Frontal cortex (tissue), 4 donors: ENCODE measurements at places on chromosomes 2 and 18.

- no peak for DNase-seq
Measured at GRCh38 chr18:22831441-22831904, 101.7 kb upstream of the RBBP8 start.

GRCh38 chr2:47048801-47049480 is 106.2 kb downstream of the STPG4 start:
- DNase-seq = no peak

GRCh38 chr2:25829828-25830227 is 48.5 kb downstream of the ASXL2 start:
- no peak for DNase-seq

- DNase-seq = no peak
Measured at GRCh38 chr2:112682101-112682500, 36.4 kb downstream of the SLC20A1 start.

GRCh38 chr2:43391201-43391877 is 164.9 kb upstream of the ZFP36L2 start:
- no peak for DNase-seq

GRCh38 chr18:4119813-4120212 is 335.3 kb downstream of the DLGAP1 start:
- DNase-seq = no peak

DNA sequence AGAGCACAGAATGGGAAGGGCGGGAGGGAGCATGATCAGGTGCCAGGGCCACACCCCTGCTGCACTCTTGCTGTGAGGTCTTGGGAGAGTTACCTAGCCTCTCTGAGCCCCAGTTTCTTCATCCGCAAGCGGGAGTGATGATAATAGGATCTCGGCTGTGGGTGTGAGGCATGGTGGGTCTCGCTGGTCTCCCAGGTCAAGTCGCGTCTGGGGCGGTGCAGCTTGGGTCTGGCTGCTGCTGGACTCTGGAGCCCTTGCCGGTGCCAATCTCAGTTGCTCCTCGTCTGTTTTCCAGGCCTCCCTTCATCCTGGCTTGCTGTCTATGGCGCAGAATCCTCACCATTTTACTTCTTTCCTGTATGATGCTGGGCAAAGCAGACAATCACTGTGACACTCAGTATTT is 130.3 kb upstream of the RAB12 start:
- no peak for DNase-seq

- DNase-seq = no peak
Measured at GRCh38 chr2:158315803-158316414, 140.6 kb downstream of the CCDC148 start.

DNA sequence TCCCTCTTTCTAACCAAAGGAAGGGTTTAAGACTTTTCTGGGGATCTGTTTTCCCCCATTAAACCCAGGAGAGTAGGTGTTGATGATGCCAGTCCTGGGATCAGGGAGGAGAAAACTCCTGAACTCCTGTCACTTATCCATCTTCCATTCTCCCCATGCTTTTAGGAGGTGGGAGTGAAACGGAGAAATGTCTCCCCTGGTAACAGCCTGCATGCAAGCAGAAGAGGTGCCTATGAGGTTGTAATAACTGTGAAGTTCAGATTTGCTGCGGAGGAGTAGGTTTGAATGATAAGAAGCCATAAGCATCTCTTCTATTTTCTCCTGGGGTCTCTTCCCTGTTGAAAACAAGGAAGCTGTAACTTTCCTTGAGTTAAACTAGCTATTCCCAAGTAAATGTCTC is 150.8 kb downstream of the SLC4A3 start:
- DNase-seq = no peak

- DNase-seq = no peak
Measured at GRCh38 chr2:128545085-128545484, 226.4 kb upstream of the HS6ST1 start.

DNA sequence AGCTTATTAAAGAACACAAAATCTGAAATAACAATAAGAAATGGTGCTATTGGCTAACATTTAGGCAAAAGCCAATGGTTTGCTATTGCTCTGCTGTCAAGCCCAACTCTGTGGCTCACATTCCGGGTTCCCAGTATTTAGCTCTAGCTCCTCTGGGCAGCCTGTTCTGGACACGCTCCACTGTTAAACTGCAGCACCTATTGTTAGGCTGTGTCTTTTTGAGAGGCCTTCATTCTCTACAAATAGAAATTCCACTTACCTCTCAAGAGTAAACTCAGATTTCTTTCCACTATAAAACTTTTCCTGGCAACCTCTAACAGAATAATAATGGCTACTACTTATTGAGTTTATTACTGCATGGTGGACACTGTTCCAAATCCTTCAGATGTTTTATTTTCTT is 3.7 kb upstream of the KLHL14 start:
- no peak for DNase-seq

GRCh38 chr2:42424033-42424432 is 63.0 kb upstream of the COX7A2L start:
- DNase-seq = no peak

GRCh38 chr2:94876523-94876863 is 5.3 kb downstream of the TEKT4 start:
- DNase-seq = no peak

GRCh38 chr2:122486086-122486485 is 730.6 kb downstream of the TSN start:
- DNase-seq = no peak

- DNase-seq = no peak
Measured at GRCh38 chr2:196195302-196195701, 23.9 kb upstream of the STK17B start.

DNA sequence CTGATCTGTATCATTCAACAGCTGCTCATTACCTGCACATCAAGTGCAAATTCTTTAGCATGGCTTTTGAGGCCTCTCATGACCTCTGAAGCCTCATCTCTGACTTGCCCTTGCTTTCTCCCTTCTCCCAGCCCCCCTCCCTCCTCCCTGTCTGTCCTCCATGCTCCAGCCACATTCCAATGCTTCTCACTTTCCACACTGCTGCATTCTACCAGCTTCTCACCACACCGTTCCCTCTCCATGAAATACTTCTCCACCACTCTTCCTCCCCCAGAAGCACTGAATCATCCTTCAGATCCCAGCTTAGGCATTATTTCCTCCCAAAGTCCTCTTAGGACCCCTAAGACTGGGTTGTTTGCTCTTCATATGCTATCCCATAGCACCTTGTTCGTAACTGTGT is 26.9 kb downstream of the GCG start:
- DNase-seq = no peak

DNA sequence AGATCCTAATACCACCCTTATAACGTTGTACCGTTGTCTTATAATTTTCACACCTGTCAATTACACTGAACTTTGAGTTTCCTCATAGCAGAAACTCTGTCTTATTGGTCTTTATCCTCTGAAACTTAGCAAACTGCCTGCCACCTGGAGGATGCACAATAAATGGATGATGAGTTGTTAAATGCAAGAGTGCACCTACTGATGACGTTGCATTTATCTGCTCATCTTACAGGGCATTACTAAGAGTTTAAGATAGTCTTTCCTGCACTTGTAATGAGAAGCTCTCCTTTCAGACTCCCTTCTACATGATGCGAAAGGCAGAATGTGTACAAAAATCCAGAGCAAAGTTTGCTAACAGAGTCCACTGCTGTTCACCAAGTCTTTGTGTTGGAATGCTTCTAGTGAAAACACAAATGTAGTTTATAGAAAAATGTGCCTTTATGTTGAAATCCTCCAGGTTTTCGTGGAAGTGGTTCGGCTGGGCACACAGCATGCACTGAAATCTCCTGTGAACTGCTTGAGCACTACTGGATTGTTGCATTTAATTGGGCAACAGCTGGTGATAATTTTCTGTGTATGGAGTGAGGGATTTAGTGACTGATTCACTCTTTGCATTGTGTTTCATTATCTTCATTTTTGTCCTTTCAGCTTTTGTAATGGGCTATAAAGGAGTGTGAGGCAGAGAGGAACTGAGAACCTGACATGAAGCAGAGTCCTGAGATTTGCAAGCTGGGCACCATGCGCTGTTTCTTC is 665.8 kb upstream of the ID2 start:
- DNase-seq = no peak

- DNase-seq = no peak
Measured at GRCh38 chr2:105244451-105244850, 2.9 kb downstream of the GPR45 start.

DNA sequence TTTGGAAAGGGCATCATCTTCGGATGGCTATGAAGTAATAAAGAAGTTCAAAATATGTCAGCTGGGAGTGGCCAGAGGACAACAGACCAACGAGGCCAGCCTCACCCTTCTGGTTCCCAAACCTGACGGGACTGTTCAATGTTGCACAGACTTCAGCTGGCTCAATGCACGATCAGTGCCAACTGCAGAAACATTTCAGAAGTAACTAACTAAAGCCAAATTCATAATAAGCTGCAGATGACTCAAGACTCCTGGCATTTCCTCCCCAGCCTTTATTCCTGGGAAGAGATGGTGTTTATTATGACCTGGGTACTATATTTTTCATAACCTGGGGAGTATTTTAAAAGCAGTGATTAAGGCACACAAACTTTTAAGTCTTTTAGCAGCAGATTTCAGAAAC is 3.8 kb upstream of the ATP6V1C2 start:
- DNase-seq = no peak
